Fibroblast of skin of scalp (primary cell): ENCODE measurements at places on chromosomes 4 and X.

- peak; percentile 64 for DNase-seq
Observed at GRCh38 chr4:23888421-23889319, 1.2 kb downstream of the PPARGC1A start.

DNA sequence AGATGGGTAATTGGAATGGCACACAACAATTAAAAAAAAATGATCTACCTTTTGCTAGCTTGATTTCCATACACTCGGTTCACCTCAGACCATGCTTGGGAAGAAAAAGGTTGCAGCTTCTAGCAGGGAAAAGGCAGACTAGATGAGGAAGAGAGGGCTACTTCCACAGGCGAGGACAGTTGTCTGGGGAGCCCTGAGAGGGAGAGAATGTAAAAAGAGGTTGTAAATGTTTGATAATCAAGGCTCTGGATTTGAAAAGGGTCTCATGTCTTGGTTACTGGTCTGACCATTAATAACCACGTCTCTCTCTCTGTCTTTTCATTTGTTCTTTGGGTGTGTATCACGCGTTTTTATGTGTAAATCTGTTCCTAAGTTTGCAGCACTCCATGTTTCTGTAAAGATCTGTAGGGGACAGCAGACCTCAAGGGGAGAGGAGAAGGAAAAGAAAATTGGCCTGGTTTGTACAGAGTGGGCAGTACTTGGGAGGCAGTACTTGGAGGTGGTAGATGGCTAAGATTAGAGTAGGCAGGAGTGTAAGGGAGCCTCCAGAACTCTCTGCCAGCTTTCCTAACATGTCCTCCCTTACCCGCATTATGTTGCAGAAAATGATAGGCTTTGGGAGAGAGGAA lies 750 bp downstream of the ARMCX5 start:
- peak; percentile 22 for DNase-seq

DNA sequence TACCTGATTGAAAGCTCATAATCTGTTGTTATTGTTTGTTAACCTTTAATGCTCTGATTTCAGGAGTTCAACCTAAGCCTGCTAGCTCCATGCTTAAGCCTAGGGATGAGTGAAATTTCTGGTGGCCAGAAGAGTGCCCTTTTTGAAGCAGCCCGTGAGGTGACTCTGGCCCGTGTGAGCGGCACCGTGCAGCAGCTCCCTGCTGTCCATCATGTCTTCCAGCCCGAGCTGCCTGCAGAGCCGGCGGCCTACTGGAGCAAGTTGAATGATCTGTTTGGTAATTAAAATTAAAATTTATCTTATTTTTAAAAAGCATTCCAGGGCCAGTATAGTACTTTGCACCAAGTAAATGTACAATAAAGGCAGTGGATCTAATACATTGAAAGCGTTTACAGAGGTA lies 37.1 kb upstream of the MSANTD1 start:
- DNase-seq, result no peak

- no peak for DNase-seq
Observed at GRCh38 chr4:185540487-185541120, 5.3 kb upstream of the PDLIM3 start.

GRCh38 chrX:153400146-153401132 lies 711 bp downstream of the PNMA6E start:
- peak; percentile 5 for DNase-seq

DNA sequence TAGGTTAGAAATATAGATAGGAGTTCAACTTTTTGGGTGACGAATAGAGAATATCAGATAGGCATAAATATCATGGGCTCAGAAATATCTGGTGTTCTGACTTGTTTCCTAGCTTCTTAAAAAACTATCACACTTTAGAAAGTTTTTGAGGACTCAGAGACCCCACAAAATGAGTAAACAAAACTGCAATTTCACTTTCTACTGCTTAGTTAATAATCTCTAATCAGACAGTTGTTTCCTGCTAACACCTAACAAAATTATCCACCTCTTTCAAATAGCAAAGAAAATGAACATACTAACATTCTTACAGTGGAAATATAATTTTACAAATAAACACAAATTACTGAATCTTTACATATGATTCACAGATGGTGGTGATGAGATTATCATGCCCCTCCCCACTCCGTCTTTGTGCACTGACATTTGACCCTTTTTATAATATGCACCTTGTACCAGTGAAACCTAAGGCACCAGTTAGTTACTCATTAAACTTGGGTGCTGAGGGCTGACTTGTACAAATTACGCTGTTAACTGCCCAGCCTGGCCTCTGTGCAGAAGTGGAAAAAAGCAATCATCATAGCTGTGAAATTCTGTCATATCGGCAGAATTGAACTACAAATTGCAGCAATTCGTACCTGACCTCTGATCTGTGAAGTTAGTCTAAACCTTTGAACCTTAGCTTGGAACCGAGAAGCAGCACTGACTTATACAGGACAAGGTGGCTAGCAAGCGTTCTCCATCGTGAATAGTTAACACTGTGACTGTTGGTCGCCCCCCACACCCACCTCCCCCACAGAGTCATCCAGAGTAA lies 138.7 kb downstream of the CHRNA9 start:
- no peak for DNase-seq

DNA sequence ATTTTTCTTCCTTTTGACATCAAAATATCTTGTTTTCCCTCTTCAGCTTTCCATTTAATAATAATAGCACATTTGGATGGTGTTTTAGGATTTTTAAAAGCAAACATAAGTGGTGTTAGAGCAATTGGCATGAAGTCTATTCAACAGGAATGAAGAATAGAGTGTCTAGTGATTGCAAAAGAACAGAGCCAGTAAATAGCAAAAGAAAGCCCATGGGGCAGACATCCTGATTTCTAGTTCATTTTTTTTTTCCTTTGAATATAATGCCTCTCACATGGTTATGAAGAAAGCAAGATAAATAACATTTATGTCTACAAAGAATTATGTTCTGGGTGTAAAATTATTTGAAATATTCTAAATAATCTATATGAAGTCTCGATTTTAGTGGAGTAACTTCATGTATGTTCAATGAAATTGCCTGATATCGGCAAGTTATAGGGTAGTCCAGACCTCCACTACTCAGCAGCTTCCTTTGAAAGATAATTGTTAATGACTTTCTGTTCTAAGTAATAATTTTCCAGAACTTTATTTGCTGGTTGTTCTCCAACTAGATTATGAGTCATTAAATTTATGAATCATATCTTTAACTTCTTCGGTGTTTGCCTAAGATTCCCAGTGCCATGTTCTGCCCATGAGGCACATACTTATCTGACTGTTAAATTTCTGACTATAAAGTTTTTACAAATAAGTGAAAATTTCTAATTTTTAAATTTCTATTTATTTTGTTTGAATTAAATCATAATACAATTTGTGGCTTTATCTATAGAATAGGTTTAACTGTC lies 587.9 kb downstream of the TLL1 start:
- peak; percentile 39 for DNase-seq

- DNase-seq, result no peak
Observed at GRCh38 chr4:40492691-40493090, 137.0 kb downstream of the RBM47 start.

DNA sequence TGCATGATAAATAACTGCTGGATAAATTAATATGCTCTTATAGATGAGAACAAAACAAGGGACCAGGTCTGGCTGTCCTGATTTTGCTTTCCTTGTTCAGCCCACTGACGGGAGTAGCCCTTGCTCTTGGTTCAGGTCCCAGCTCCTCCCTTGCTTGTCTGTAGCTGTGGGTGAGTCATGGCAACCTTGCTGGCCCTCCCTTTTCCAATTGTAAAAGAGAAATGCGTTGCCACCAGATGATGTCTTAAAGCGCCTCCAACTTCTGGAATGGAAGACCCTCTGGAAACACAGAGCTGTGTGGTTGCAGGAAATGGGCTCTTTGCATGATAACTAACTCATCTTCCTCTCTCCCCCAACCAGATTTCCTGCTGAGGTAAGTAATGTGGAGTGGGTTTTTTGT lies 171.4 kb downstream of the AASDH start:
- DNase-seq, result peak; percentile 13

DNA sequence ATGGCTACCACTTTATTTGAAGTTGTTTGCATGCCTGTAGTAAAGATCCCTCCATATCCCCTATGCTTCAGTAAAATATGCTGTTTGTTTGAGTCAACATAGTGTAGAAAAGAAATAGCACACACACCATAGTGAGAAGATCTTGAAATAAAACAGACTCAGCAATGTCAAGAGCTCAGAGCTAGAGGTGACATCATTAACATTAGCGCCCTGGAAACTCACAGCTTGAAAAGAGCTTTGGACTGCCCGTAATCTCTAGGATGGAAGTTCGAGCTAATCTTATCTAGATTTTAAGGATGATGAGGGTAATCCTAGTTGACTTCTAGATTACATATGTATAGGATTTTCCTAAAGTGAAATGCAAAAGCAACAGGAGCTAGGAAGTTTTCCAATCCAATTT lies 275.6 kb downstream of the SMARCA1 start:
- DNase-seq, result no peak

- DNase-seq, result no peak
Observed at GRCh38 chr4:82043081-82043808, 330.5 kb downstream of the HNRNPD start.

DNA sequence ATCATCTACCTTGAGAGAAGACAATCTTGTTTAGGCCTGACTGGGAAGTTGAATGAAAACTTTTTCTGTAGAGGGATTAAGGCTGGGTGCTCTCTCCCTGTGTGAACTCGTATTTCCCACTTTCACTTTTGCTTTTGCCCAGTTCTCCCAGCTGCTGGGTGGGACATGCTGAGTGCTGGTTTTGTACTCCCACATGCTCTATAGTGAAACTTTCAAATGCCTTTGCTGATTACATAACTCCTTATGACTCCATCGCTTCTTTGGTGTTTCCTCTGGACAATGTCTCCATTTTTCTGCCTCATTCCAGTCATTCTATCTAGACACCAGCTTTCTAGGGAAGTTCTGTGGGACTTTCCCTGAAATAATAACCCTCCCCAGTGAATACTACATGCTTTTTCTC lies 100.5 kb downstream of the CLNK start:
- peak; percentile 92 for DNase-seq

DNA sequence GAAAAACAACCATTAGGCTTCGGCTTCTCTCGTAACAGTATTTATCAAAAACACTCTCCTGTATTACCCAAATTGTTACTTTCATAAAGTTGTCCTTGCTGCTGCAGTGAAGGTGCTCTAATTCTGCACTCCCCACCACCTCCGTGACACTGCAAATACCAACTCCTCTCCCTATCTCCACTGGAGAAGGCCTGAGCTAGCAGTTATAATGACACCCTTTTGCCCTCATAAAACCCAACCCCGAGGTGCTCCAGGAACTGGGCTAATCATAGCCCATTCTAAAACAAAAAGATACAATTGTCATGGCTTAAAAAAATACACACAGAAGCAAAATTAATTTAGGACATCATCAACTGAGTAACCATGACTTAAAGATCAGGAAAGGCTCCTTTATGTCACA lies 59.2 kb downstream of the MAP7D2 start:
- DNase-seq, result no peak

GRCh38 chr4:152524427-152524826 lies 11.5 kb downstream of the FBXW7 start:
- DNase-seq, result no peak

DNA sequence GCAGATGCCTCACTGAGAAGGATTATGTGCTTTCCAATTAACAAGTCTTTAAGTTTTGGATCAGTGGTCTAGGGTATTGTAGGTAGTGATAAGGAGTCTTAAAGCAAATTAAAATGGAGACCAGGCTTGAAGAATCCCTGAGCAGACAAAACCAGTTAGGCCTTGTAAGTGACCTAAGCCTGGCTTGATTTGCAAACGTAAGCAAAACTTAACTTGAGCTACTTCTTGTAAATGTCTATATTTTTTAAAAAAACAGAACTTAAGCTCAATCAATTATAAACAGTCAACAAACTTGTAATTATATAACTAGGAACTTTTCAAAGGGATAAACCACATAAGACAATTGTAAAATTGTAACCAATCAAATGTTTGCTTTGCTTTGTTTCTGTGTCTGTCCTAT lies 72.7 kb upstream of the NALF2 start:
- DNase-seq, result no peak

- no peak for DNase-seq
Observed at GRCh38 chr4:108370291-108371141, 201.8 kb upstream of the LEF1 start.

DNA sequence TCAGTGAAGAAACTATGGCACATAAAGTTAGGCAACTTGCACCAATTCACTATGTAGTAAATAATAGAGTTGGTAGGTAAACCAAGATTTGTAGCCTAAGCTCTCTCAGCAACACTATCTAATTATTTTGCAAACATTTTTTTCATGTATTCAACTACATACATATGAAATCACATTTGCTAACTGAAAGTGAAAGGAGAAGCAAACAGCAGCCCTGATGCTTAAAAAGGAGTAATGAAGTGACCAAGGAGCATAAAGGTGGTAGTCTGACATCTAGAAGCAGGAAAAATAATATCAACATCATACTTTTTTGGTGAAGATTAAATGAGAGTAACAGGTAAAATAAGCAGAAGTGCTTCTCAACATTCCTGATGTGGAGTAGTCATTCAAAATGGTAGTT lies 603.7 kb downstream of the GRXCR1 start:
- DNase-seq, result no peak
